Stimulated activated naive CD4-positive, alpha-beta T cell treated with Interleukin-2 at 50 U/mL for 16 hours (primary cell): ENCODE measurements at places on chromosomes 13 and 19.

- DNase-seq: no peak
Measured at GRCh38 chr19:19530423-19530804, 1.7 kb downstream of the YJEFN3 start.

DNA sequence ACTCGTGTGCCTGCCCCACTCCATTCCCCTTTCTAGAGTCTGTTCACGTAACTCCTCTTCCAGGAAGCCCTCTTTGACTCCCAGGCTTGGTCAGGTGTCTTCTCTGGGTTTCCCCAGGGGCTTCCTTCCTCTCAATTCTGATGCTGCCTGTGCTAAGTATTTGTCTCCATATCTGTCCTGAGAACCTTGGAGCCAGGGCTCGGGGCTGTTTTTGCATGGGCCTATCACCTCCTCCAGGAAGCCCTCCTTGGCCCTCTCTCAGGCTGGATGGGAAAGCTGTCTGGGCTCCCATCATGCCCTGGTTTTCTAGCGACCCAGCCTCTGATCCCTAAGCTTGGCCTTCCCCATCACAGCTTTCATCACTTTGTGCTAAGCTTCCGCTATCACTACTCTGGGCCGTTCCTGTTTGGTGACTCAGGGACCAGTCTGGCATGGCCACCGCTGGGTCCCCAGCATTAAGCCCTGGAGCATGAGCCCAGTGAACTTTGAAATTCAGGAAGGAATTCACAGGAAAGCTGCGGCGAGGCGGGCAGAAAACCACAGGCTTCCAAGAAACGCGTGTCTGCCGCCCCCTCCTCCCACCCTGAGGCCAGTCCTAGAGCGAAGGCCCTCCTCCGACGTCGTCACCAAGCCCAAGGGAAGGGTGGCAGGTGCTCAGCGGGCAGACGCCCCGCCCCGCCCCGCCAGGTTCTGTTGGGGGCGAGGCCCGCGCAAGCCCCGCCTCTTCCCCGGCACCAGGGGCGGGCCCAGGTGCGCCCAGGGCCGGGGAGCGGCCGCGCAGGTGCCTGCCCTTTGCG is 486 bp upstream of the SPINT2 start:
- peak; percentile 59 for DNase-seq

- no peak for DNase-seq
Measured at GRCh38 chr13:106628936-106629659, 61.2 kb upstream of the ARGLU1 start.

GRCh38 chr13:24802074-24802473 is 38.1 kb downstream of the RNF17 start:
- DNase-seq: no peak

- DNase-seq: no peak
Measured at GRCh38 chr19:1232652-1233072, 5.1 kb downstream of the CBARP start.

- DNase-seq: no peak
Measured at GRCh38 chr13:59061621-59062020, 1102.1 kb downstream of the DIAPH3 start.

- no peak for DNase-seq
Measured at GRCh38 chr13:28611654-28612131, 47.2 kb upstream of the POMP start.

DNA sequence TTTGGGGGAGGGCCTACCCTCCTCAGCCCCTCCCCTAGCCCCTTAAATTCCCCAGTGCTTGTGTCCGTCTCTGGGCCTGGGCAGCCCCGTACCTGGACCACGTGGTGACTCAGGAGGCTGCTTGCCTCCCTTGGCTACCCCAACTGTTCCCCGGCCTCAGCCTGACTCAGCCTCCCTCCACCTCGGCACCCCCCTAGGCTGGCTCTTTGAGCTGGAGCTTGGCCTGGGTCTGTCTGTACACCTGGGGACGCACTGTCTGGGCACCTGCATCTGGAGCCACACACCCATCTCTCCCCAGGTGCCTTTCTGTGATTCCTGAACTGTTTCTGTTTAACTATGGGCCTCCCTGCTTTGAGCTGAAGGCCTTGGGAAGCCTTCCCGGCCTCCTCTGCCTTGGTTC is 1.8 kb upstream of the KLK14 start:
- DNase-seq: no peak

GRCh38 chr19:42542791-42543190 is 14.5 kb upstream of the CEACAM1 start:
- DNase-seq: no peak

DNA sequence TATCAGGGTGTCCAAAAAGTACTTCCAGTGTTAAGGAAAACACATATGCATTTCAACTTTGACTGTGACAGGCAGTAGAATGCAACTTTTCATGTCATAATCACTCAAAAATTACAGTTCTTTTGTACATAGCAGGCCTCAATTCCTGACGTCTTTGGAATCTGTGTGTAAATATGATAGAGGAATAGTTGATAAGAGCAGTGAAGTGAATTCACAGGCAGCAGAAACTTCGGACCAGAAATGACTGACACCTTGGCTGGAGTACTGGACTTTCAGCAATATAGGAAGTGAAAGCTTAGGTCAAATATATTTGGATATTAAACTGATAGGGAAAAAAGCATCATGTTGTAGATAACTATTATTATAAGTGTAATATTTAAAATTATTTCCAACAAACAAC is 1741.2 kb upstream of the PCDH20 start:
- no peak for DNase-seq

DNA sequence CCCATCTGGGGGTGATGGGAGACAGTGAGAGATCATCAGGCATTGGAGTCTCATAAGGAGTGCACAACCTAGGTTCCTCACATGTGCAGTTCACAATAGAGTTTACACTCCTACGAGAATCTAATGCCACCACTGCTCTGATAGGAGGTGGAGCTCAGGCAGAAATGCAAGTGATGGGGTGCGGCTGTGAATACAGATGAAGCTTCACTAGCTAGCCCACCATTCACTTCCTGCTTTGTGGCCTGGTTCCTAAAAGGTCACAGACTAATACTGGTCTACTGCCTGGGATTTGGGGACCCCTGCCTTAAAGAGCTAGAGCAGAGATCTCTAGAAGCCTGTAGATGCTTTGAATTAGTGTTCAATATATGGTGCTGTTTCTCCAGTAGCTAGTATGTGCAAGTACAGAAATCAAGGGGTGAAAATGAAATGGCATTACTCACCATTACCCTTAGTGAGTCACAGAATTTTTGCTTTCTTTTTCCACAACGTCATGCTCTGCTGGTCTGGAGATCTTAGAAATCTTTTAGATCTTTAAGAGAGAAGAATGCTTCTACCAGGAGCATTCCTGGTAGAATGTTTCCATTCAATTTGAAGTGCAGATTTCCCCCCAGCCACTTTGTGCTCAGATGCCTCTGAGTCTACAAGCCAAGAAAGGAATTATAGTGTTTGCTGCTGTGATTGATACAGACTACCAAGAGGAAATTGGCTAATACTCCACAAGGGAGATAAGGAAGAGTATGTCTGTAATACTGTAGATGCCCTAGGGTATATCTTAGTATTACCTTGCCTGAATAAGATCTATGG is 2301.2 kb downstream of the PCDH9 start:
- DNase-seq: no peak

DNA sequence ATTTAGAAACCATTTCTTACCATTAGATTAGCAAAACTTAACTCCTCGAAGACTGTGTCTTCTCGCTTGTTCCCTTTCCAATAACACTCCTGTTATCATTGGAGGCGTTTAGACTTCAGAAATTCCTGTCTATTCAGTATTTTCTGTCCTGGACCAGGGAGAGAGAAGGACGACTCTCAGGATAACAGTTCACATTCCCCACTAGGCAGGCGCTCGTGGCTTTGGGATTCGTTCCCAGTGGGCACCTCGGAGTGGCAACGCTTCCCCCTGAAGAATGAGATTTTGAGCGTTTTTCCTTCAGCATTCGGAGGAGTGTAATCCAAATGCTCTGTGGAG is 429 bp upstream of the ZNF225 start:
- DNase-seq: no peak

DNA sequence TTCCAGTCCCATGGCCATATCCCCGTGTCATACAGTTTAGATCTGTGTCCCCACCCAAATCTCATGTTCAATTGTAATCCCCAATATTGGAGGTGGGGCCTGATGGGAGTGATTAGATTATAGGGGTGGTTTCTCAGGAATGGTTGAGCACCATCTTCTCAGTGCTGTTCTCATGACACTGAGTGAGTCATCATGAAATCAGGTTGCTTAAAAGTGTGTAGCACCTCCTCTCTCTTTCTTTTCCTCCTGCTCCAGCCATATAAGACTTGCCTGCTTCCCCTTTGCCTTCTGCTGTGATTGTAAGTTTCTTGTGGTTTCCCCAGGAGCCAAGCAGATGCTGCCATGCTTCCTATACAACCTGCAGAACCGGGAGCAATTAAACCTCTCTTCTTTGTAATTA is 197.8 kb downstream of the NALCN start:
- DNase-seq: no peak

DNA sequence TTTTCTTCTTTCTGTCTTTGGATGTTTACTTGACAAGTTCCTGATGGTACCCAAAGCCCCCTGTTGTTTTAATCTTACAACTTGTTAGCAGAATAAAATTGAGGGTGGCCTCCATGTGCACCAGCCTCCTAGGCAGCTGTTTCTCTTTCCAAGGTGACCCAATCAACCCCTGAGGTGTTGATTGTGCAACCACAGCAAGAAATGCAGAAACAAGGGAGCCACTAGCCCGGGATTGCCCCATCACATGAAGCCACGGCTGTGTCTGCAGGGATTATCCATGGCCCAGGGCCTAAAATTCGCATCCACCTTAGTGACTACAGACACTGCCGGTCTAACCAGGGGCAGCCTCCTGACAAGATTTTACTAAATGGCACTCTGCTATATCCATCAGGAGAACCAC is 14.4 kb downstream of the CEACAM4 start:
- DNase-seq: no peak

GRCh38 chr19:55311397-55311796 is 13.7 kb downstream of the TMEM150B start:
- no peak for DNase-seq

- DNase-seq: no peak
Measured at GRCh38 chr19:6800991-6801484, 28.5 kb downstream of the VAV1 start.

- no peak for DNase-seq
Measured at GRCh38 chr19:17248011-17248776, 2.5 kb upstream of the NR2F6 start.

DNA sequence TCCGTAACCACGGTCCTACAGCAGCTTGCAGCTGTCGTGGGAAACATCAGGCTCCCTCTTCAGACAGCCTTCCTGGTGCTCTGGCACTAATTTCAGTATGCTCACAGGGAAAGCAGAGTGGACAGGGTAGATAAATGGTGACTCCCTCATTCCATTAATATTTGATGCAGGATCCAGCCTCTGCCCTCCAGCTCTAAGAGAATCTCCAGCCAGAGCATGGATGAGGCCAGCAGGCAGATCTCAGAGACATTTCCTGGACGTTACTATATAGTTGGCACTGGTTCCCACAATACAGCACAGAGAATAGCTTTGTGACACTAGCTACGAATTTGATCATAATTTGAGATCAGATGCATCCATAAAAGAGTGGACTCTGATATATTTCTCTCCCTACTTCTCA is 341.4 kb downstream of the LIG4 start:
- DNase-seq: no peak

- no peak for DNase-seq
Measured at GRCh38 chr13:46154136-46154801, 27.7 kb downstream of the LCP1 start.

DNA sequence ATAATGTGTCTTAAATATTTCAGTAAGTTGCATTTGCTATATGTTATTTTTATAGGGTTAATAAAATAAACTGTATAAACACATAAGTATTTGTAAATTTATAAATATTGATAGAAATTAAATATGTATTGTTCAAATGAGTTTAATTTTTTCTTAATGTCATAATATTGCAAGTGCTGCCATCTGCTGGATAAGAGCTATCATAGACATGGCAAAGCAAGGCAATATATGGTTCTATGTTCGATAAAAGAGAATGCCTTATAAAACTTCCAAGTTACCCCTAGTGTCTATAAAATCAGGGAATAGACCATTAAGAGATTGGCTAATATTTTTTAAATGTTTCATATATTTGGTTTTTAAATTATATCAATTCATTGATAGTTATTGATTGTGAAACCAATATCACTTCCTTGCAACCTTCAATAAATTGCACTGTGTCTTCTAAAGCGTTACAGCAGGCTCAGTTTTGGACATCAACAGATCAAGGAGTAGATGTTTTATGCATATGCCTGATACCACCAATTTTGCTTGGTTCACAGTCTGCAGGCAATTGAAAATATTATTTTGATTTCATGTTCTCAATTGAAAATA is 29.0 kb upstream of the SLITRK6 start:
- DNase-seq: no peak

DNA sequence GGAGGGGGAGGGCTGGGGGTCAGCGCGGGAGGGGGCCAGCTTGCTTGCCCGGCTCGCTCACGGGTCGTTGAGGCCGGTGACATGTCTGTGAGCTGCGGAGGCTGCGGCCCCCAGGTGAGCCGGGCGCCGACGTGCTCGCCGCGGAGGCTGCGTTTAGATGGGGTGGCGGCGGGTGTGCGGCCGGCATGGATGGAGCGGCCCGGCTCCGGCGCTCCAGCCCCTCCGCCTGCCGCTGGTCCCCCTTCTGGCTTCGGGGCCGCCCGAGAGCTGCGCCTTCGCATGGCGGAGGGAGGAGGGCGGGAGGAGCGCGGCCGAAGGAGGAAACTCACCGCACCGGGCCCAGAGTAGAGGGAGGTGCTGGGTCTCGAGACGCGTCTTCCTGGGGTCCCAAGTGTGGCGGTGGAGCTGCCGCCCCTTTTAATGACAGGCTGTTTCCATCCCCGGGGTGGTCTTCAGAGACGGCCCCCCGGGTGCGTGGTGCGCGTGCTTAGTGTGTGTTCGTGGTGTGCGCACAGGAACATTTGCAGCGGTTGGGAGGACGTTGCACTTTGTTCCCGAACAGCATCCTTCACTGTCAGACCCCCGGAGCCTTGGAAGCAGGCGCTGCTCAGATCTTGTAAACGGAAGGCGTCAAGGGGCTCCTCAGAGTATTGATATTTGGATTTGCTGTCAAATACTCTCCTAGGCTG is at the start of gene AKAP11:
AKAP11 (plus strand) TSS at position 38 of the 689 bp plus-strand sequence. CDS start 14,197 bp downstream, outside the sequence.
- peak; percentile 54 for DNase-seq
